T-helper 17 cell (primary cell): ENCODE measurements at places on chromosomes 6 and 20. TPM values are rescaled to one million over a fixed set of nuclear protein-coding genes. Genes with fewer than 3 reads are reported as not detected.

DNA sequence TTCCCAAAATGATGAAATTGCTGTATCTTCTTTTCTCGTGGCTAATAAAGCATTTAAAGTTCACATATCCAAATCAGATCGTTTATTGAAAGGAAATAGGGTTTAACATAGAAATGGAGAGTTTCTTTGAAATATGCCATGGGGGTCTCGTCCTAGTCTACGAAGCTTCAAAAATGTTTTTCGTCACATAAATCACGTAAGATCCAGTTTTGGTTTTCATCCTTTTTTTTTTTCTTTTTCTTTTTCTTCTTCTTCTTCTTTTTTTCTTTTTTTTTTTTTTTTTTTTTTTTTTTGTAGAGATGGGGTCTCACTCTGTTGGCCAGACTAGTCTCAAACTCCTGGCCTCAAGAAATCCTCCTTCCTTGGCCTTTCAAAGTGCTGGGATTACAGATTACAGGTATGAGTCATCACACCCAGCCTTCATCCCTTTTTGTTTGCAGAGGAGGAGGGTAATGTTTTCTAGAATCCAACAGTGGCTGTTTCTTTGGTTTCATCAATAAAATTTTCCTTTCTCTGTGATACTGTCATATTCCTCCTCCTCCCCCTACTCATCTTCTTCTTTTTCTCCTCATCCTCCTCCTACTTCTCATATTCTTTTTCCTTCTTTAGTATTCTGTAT is 94.7 kb upstream of the LOC128125822 start:
- DNase-seq = no peak

GRCh38 chr6:38404900-38405556 is 234.7 kb downstream of the BTBD9 start:
- no peak for DNase-seq

DNA sequence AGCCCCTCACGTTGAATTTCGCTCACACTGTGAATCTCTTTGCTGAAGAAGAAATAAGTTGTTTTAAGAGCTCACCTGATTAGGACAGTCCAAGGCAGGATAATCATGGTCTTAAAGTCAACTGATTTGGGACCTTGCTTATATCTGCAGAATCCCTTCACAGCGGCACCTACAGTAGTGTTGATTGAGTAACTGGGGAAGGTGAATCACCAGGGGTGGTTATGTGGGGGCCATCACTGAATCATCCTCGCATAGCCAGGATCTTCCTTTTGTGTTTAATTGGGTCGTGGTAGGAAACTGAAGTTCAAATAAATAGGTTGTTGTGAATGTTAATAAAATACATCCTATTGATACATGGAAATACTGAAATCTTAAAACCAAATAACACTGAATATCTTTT is 20.2 kb upstream of the MICA start:
- DNase-seq = no peak

GRCh38 chr20:44961870-44962267 is 1.7 kb upstream of the TOMM34 start:
- no peak for DNase-seq

- DNase-seq = no peak
Measured at GRCh38 chr20:1627200-1627550, 7.4 kb upstream of the SIRPB1 start.

- no peak for DNase-seq
Measured at GRCh38 chr6:90000864-90001731, 106.8 kb downstream of the GJA10 start.

Gene CLPSL2
- not detected for total RNA-seq

Gene DUSP15
- total RNA-seq = not detected
